ENCODE measurements at places on chromosomes 1 and 21.

DNA sequence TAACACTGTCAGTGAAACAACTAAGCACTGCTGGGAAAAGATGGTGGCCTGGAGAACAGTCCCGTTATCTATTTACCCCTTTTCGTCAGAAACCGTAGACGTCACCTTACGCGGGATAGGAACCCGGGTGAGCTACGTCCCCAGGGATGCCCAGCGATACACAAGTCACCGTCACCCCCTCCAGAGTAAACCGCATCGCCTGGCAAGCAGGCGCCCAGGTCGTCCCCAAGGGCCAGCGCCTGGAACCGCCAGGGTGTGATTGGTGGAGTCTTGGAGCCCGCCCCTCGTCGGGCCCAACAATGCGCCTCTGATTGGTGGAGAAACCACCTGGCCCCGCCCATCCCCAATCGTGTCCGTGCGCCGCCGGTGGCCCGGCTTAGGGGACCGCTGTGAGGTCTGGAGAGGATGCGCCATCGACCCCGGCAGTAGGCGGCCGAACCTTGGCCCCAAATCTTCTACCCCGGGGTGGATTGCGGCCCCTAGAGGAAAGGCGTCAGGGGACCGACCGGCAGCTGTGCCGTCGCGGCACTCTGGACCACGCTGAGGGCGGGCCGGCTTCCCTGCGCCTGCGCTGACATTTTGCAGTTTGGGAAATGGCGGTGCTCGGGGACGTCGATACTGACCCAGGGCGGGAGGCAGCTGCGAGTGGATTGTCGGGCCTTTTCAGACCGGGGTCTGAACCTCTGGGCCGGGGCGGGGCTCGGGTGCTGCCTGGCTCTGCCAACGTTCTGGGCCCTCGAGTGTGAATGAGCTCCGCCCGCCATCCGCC lies 34.4 kb downstream of the SLC2A1 start:
- DNase-seq, result peak; percentile 97

GRCh38 chr1:81149649-81150325 lies 650.9 kb upstream of the ADGRL2 start:
- no peak for DNase-seq

GRCh38 chr21:33817138-33817537 lies 98.5 kb downstream of the ATP5PO start:
- peak; percentile 51 for DNase-seq

DNA sequence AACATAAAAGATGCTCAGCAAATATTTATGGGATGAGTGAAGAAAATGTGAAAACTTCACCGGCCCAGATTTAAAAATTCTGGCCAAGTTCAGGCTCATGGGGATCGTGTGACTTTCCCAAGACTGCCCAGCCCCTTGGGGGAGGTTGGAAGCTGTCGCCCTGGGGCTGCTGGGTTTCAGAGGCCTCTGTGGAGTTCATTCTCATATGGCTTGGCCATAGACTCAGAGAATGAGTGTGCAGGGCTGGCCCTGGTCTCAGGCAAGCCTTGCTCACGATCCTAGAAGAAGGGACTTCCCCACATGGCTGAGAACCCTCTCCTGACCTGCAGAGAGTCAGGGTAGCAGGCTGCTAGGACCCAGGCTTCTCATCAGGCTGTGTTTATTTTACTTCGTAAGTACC lies 24.6 kb downstream of the PADI2 start:
- no peak for DNase-seq

DNA sequence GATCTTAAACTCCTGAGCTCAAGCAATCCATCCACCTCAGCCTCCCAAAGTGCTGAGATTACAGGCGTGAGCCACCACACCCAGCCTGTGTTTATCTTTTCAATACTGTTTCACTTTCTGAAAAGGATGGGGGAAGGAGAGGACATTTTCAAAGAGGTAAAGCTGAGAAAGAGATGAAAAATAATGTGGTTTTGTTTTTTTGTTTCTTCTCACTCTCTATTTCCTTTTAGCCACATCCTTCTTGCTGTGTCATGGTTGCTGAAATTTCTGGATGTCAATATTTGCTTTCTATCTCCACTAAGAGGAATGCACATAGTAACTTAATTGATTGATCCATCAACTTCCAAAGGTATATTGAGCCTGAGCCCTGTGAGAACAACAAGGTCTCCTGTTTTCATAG lies 6.4 kb upstream of the C1orf21 start:
- no peak for DNase-seq

DNA sequence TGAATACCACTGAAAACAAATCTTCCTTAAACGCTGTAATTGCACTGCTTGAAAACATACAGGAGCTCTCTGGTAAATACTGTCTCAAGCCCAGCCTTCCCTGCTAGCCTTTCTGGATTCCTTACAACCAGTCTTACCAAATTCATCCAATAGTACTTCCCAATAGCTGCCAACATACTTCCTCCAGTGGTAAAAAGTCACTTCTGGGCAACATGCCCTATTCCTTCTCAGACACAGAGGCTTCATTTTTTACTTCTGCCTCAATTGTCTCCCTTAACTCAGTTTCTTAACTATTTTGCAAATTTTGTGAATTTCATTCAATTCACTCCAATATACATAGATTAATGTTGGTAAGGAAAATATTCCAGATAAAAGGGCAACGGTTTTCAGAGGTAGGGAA lies 166.3 kb downstream of the TBX15 start:
- DNase-seq, result no peak

DNA sequence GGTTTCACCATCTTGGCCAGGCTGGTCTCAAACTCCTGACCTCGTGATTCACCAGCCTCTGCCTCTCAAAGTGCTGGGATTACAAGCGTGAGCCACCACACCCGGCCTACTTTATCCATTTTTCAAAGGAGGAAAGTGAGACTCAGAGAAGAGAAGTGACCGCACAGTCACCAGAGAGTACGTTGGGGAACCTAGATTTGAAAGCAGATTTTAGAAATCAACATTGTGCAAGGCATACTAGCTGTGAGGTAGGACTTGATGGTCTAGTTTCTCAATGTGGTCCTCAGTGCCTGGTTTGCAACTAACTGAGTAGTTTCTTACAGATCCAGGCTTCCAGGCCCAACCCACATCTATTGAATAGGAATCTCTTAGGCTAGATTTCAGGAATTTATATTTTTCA lies 1.7 kb upstream of the PRCC start:
- DNase-seq, result no peak

DNA sequence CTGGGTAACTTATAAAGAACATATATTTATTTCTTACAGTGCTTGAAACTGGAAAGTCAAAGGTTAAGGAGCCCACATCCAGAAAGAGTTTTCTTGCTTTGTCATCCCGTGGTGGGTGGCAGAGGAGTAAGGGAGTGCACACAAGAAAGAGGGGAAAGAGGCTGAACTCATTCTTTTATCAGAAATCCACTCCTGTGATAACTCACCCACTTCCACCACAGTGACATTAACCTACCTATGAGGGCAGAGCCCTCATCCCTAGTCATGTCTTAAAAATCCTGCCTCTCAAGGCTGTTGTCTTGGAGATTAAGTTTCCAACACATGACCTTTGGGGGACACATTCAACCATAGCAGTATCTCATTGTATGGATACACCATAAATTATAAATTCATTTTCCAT lies 32.5 kb upstream of the RGS4 start:
- DNase-seq, result no peak

DNA sequence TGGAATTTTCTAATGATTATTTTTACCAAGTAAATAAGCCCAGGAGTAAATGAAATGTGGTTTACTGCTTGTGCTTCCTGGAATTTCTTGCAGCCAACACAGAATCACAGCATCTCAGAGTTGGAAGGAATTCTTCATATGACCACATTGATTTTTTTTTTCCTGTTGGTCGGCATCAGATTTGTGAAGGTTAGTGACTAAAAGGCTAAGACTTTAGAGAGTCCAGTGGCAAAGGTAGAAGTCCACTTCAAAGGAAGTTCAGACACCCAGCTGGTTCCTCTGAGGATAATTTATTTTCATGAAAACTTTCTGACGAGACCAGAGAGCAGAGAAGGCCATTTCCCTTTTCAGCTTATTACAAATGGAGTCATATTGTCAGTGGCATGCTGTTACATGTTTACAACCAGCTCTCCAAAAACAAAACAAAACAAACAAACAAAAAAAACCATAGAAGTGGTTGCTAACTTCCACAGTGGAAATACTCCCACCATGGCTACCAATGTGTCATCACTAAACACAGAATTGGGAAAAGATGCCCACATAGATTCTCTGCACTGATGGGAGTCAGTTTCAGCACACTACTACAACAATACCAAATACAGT lies 77.2 kb upstream of the CDC42BPA start:
- no peak for DNase-seq

GRCh38 chr1:32091591-32091990 lies 16.3 kb upstream of the KPNA6 start:
- no peak for DNase-seq

DNA sequence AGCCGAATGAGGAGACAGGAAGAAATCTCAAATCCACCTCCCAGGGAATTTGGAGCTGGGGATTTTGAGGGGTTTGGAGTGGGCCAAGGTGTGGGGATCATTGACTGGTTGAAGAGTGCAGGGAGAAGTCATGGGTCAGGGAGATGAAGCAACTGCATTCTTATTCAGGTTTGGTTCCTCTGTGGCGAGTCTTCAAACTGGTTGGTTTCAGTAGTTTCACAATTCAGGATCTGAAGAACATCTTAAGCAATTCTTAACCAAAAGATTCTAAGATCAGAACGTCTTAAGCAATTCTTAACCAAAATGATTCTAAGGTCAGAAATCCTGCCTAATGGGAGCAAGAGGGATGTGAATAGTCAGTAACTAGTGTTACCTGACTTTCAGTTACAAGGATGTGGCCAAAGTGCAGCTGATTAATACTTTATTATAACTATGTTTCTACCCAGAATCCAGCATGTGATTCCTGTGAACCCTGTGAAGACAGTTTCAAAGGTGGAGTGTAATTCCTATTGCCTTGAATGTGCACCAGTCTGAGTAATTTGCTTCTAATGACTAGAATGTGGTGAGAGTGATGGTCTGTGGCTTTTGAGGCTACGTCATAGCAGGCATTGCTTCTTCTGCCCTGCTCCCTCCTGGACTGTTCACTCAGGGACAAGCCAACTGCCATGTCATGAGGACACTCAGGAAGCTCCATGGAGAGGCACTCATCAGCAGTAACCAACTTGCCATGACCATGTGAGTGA lies 61.2 kb downstream of the OLFML3 start:
- no peak for DNase-seq

GRCh38 chr1:180594723-180595122 lies 36.0 kb downstream of the OVAAL start:
- no peak for DNase-seq

Measured in sciatic nerve (tissue), 2 donors.